ENCODE measurements at places on chromosomes 7 and 10.

DNA sequence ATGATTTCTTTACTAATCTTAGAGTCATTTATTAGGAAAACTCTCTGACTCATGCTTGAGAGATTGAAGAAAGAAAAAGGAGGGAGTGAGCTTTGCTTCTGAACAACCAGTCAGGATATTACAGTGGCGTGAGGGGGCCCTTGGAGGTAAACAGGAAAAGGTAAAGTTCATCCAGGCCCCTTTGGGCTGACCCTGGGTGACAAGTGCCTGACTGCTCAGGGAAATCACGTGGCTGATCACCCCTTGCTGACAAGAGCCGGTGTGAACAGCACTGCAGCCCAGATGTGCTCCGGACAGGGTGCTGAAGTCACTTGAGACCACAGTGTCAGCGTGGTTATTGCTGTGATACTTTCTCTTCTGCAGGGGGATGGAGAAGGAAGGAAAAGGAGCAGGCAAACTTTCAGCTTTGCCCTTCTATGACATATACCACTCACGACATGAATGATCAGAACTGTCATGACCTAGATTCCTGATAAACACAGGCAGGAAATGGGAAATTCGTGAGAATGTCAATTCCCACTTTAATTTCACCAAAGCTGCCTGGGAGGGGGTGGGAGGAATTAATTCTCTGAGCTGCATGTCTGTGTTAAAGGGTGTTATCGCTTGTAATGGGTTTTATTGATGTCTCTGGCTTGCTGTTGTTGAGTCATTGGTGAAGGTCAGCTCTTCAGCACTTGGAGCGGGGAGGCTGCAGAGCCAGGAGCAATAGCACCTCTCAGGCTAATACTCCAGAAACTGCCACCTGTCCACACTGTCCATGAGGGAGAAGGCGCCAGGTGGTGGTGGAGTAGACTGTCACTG is 139.8 kb upstream of the AOAH start:
- DNase-seq: no peak

DNA sequence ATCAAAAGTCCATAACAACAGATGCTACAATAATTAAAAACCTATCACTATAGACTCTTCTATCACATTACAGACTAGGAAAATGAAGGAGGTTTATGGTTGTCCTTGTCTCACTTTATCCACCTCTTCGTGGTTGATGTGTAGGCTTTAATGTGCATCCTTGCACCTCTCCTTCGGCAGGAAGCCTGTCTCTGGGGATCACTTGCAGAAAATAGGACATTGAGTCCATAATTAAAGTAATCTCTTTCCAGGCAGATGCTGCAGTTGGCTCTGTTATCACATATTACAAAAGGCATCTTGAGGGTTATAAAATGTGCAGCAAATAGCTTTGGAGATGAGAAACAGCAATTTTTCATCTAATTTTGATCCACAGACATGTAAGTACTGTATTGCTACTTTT is 168.4 kb downstream of the RELN start:
- no peak for DNase-seq

DNA sequence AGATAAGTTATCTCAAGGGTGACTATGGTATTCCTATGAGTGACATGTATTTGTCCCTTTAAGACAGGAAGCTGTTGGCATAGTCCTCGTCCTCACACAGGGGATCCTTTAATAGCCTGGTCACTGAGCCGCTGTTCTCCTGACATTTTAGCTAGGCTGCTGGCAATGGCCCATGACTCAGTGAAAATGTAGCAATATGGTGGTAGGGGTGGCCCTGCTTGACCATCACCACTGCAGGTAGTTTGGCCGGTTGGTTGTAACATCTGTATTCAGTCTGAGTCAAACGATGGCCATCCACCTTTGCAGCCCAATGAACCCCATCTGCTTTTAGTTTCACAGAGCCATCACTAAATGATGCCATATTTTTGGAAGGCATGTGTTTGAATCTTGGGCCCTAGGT is 110.1 kb upstream of the RAB18 start:
- DNase-seq: no peak

DNA sequence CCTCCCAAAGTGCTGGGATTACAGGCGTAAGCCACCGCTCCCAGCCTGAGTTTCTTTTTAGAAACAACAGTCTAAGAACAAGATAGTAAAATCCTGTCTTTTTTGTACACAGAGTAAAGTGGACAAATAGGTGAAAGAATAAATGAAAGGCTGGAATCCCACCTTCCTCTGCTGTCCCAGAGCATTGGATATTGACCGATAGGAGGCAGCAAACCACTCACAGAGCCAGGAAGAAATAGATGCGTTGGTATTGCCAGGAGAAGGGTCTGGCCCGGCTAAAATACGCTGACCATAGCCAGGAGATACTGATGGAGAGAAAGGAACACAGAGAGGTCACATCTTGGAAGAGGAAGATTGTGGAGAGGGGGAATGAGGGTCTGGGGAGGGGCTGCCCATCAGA is 11.4 kb upstream of the ZNF12 start:
- DNase-seq: no peak

- no peak for DNase-seq
Measured at GRCh38 chr7:51732116-51732515, 415.5 kb upstream of the COBL start.

DNA sequence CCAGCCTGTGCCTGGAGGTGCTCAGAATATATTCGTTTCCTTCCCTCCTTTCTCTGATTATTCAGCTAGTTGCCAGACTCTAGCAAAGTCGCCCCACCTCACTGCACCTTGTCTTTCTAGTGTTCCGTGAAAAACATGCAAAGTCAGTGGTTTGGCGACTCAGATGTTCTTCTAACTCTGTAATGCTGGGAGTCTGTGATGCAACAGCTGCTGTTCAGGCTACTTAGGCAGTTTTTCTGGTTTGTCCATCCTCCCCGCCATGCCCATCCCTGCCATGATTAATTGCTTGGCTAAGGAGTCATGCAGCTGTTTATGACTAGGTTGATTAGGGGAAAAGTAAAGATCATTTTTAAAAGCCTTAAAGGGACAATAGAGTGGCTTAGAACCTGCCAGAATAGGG is 99.4 kb downstream of the MTPN start:
- no peak for DNase-seq

DNA sequence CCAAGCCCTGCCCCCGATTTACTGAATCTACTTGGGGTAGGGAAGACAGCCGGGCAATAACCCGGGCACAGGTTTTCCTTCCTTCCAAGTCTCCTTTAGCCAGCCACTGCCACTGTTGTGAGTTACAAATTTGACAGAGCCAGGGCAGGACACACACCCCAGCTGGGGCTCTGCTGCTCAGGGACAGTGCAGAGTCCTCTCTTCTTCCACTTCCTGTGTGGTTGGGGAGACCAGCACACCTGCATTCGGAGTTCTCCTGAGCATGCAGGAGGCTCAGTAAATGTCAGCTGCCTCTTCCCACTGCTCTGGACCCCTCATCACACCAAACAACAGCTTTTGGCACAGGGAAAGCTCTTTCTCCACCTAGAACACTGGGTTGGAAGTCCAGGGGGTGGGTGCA is 21.3 kb downstream of the CHST15 start:
- no peak for DNase-seq

GRCh38 chr7:112442210-112442609 is 8.1 kb upstream of the IFRD1 start:
- no peak for DNase-seq

DNA sequence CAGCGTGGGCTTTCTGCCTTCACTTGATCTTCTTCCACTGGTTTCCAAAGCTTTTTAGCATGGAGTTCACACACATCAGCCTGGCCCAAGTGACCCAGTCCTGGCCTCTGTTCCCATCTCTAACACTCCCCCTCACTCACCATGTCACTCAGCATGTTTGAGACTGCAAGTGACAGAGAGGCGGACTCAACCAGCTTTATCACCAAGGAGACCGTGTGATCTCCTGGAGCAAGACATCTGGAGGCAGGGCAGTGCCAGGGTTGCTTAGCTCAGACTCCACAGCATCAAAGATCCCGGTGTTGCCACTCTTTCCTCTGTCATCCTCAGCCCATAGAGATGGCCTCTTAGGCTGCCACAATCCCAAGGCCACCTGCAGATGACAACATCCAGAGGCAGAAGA is 39.4 kb downstream of the FAM241B start:
- no peak for DNase-seq

DNA sequence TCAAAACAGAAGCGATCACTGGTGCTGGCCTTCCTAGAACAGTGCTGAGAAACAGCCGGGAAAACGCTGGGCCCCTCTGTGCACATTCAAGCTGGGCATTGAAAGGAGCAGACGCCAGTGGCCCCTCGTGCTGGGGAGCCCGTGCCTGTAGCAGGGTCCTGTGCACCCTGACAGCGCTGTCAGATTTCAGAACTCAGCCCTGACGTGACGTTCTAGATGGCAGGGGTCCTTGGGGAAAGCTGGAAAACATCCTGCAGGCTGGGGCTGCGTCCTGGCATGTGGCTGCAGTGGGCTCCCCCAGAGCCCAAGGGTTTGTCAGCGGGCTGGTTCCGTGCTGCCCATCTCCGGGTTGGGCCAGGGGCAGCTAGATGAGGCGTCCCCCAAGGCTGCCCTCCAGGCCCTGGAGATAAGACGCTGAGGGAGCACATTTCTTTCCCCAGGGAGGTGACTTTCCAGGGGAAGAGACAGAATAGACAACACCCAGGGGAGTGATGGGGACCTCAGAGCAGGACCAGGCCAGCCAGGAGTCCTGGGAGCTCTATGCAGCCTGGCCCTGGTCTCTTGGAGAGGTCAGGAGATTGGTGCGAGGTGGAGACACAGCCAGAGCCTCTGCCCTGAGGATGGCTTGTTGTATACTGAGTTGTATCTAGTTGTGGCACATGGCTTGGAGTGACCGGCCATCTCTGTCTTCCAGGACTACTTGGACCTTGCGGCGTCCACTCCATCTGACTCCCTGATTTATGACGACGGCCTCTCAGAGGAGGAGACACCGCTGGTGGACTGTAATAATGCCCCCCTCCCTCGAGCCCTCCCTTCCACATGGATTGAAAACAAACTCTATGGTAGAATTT is 12.1 kb upstream of the CSGALNACT2 start:
- no peak for DNase-seq

DNA sequence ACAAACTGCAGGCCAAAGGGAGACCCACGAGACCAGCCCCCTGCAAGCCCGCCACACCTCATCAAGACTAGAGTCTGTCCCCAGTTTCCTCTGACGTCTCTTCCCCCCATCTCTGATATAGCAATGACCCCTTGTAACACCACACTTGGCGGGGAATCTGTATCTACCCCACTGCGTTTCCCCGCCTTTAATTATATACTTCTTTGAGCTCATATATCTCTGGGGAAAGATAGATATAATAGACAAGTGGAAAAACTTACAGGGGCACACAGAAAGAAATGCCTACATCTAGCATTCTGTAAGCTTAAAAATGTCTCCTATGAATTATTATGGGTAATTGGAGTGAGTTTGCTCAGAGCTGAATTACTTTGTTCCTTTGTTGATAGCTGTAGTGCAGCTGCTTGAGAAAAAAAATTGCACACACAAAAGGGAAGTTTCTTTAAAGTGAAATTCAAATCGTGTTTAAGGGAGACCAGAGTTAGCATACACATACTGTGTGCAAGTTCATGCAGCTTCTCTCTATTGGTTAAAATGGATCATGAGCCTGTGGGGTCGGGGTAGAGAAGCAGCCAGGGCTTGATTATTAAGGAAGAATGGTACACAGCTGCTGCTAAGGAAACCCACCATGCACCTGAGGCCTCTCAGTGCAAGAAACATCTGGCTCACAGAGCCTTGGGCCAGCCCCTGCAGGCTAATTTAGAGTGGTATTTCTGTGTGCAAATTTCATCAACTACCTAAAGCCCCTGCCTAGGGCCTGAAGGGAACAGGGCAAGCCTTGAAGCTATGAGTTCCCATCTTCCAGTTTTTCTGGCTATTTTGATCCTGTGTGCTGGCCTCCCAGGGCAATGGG is 32.5 kb downstream of the CDCA7L start:
- no peak for DNase-seq

- no peak for DNase-seq
Measured at GRCh38 chr10:110005719-110006118, 2.1 kb upstream of the ADD3 start.

DNA sequence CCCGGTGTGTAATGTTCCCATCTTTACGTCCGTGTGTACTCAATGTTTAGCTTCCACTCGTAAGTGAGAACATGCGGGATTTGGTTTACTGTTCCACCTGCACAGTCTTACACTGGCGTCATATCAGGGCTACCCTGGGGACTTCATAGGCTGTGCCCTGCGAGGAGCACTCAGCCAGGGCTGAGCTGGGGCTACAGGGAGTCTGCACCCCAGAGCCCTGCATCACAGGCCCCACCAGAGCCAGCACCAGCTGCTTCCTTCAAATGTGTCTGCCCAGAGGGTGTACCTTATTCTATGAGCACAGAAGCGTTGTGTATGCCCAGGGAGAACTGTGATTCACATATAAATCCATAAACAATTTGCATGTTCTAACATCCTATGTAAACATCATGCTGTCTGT is 277.1 kb downstream of the TCERG1L start:
- DNase-seq: no peak

DNA sequence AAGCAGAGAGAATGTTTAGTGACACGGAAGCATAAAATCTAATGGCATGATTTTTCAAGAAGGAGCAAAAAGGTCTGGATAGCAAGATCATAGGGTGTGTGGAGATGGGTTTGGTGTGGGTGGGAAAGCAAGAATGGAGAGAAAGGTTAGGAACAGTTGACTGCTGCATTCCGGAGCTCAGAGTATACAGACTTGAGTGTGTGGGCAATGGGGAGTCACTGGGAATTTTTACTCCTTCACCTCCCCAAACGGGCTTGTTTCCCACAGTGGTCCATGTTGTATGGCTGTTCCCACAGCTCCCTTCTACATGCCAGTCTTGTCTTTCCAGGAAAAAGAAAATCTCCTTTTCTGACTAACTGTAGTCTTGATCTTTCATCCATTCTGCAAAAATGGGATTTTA is 122.1 kb downstream of the CDK6 start:
- DNase-seq: no peak

DNA sequence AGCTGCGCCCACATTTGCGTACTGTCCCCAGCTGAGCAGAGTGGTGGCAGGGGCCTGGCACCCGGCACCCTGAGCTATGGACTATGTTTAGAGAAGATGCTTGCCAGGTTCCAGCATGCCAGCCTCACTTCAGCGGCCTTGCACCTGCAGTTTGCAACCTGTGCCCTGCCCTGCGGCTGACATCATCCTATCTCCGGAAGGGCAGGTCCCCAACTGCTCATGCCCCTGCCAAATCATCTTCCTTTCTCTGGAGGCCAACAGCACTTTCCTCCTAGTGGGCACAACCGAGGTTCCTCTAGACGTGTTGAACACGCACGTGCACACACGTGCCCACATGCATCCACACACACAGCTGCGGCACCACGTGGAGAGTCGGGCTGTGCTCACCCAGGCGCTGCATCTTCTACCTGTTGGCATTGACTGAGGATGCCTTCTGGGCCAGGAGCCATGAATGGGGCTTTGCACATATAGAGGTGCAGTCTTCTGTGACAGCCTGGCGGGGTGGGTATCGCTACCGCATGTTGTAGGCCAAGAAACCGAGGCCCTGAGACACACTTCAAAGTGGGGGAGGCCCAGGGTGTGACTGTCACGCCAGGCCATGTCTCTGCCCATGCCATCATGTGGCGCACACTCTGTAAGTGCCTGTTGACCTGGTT is 24.5 kb downstream of the CNPY1 start:
- no peak for DNase-seq

DNA sequence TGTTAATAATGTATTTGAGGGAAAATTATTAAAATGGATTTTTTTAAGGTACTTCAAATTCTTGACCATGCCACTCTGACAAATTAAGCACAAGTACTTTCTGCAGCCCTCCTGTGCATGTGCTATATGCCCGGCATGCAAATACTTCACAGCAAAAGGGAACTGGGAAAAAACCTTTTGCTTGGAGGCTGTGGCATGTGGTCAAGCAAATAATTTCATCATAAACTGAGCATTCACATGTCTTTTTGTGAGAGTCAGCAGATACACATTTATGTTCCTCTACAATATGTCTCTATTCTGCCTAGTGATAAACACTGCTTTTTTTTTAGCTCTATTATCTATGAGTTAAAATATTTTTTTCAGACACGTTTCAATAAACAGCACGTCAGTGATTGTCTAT is 53.7 kb upstream of the SEMA3A start:
- no peak for DNase-seq

All from GOT3 (cell line).